NCI-H1694 (cell line): ENCODE measurements at places on chromosomes 13 and 19.

GRCh38 chr13:82772816-82773215 lies 1109.5 kb downstream of the SLITRK1 start:
- DNase-seq: no peak

DNA sequence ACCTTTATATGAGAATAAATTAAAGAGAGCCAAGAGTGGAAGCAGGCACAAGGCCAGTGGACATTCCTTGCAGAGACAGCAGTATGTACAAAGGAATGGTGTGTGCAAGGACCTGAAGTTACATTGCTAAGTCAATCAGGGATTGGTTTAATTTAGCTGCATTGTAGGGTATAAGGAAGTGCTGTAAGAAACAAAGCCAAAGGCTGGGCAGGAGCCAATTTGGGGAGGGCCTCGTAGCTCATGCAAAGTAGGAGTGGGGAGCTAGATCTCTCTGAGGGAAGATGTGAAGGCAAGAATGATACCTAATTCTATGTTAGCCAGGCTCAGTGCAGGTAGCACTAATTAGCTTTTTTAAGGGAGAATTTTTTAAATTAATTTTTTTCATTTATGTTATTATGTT lies 76.7 kb downstream of the SLAIN1 start:
- no peak for DNase-seq

DNA sequence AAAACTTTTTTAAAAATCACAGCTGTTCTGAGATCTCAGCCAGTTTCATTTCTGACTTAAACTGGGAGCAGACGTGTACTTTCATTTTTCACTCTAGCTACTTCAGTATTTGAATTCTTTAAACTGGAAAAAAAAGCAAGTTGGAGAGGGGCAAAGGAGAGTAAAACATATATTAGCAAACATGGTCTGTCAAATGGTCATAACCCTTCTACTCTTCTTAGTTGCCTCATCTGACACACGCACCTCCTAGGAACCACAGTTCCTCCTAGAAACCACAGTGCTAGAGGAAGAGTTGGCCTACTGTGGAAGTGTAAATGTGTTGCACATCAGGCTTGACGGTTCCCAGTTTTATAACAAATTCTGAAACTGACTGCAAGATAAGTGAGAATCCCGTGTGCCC lies 47.2 kb downstream of the TM9SF2 start:
- no peak for DNase-seq

- no peak for DNase-seq
Measured at GRCh38 chr19:49117677-49118564, 1.0 kb downstream of the C19orf73 start.

GRCh38 chr13:20544201-20544923 lies 18.7 kb upstream of the CRYL1 start:
- no peak for DNase-seq

DNA sequence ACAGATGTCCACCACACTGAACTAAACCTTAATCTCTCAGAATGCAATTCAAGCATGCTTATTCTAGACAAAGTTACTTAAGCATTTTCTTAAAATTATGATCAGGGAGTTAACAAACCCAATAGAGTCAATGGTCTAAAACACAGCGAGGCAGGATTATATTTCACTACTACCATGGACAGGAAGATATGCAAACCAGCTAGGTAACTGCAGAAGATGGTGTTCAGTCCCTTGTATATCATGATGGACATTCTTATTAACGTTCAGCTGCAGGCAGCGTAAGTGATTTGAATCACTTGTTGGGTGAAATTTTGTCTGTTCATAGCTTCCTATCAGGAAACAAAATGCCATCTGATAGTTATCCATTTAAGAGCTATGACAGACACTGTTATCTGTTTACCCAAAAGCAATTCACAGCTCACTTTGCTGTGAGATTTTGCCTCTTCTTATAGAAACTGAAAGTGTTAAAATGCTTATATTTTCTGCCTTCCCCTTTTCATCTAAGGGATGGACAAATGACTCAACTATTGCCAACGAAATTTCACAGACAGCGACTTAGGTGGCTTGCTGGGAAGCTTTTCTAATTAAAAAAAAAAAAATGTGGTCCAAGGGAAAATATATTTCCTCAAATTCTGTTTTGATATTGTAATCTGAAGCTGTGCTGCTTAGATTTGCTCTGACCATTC lies 591.9 kb downstream of the DACH1 start:
- DNase-seq: no peak

DNA sequence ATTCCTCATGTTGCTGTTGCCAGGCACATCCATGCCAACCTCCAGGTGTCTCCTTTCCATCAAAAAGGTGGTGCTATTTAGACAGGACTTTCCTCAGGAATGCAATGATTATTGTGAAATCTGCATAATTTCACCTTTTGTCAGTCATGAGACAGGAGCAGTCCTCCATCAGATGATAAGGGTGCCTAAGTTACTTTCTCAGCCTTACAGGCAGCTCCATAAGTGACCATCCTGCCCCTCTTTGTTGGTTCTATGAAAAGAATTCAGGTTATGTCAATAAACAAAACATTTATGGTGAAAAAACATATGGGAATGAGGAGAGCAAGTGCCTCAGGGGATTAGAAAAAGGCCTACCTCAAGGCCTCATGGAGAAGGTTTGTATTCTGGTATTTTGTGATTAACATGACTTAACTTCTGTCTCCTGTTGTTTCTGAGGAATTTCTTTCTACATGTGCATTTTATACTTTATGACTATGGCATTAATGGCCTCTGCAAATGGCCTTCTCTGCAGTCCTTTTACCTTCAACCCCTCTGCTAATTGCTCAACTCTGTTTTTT lies 110.3 kb upstream of the DIAPH3 start:
- no peak for DNase-seq

DNA sequence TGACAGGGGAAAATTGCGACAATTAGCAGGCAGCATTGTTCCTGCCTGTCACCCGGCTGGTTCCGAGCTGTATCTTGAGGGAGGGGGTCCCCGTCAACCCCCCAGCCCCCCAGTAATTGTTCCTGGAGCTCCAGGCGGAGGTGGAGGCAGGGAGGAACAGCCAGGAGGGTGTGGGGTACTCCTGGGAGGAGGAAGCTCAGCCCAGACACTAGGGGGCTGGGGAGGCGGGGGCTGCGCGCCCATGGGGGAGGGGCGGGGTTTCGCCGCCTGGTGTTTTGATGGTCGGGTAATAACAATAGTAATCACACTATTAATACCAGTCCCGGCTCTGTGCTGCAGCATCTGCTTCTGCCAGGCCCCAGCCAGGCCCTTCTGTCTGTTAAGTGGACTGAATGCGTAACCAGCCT lies 8.6 kb downstream of the NPAS1 start:
- peak; percentile 41 for DNase-seq

GRCh38 chr13:92830821-92831220 lies 395.8 kb upstream of the GPC6 start:
- DNase-seq: no peak

DNA sequence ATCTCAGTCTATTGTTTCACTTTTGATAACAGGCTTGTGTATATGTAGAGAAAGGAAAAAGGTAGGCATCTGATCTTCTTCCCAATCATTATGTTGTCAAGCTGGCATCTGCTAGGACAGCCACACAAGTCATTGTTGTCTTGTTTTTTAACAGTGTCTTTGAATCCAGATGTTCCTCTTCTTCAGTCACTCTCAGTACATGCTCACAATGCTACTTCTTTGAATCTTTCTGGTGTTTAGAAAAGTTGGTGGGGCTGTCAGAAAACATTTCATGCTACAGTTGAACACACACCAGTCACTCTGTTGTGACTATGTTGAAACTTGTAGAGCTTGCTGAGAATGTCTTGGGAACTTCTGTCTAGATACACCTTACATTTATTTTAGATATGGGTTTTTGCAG lies 1231.4 kb upstream of the MIR17HG start:
- no peak for DNase-seq

- DNase-seq: no peak
Measured at GRCh38 chr19:57310792-57311191, 9.5 kb upstream of the ZNF543 start.

- DNase-seq: no peak
Measured at GRCh38 chr13:111316161-111316730, 4.2 kb upstream of the TEX29 start.

- peak; percentile 9 for DNase-seq
Measured at GRCh38 chr19:8526345-8527091, 12.6 kb upstream of the ZNF414 start.

DNA sequence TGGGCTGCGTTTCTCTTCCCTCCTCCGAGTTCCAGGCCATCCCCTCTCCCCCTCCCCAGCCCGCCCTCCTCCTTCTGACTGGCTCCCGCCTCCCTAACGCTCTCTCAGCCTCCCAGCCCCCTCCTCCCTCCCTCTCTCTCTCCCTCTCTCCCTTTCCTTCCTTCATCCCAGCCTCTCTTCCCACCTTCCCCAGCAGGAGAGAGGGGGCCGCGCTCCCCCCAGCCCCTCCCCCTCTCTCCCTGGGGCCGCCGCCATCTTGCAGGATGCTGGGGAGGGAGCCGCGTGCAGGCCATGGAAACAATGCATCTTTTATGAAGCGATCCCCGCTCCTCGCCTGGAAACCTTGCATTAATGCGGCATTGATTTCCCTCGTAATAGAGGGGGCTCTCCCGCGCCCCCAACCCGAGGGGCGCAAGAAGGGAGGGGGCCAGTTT lies 42.6 kb upstream of the ADGRL1 start:
- peak; percentile 52 for DNase-seq

DNA sequence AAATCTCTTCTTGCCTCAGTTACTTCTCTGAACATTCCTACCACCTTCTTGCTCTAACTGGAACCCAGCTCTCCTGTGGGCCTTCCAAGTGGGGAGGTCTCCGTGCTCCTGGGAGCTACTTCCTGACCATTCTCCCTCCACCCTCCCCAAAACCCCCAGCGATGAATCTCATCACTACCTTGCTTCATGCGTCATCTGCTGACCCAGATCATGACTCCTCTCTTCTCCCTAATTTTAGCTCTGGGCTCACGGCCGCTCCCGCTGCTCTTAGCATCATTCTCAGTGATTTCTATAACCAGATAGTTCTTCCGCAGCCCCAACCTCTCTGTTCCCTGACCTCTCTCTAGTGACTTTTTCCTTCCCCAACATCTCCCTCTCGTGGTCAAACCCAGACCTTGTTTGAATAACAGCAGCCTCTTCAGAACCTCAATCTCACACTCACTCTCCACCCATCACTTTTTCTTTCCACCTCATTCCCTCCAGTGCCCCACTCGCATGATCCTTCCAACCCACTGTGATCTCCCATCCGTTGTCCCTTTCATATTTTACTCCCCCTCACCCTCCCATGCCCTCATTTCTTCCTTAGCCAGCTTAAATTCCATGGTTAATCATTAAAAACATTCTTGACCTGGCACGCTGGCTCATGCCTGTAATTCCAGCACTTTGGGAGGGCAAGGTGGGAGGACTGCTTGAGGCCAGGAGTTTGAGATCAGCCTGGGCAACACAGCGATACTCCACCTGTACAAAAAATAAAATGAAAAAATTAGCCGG lies 21.8 kb downstream of the MRPS12 start:
- peak; percentile 80 for DNase-seq

GRCh38 chr19:5691822-5692722 lies 2.0 kb downstream of the RPL36 start:
- DNase-seq: no peak

- no peak for DNase-seq
Measured at GRCh38 chr13:67806796-67807195, 576.7 kb upstream of the PCDH9 start.

GRCh38 chr13:23504180-23504579 lies 66.0 kb upstream of the TNFRSF19 start:
- DNase-seq: no peak

DNA sequence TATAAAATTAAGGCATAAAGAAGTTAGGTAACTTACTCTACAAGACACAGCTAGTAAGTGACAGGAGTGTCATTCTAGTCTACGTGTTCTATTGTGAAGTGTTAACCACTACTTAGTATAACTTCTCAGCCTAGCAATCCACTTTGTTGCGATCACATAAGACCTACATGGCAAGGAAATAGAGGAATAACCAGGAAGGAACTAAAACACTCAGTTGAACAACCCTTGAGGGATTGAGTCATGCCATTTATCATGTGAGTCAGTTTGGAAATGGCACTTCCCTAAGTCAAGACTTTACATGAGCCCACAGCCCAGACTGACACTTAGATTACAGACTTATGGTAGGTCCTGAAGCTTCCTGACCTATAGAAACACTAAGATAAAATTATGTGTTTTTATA lies 279.5 kb upstream of the PCDH20 start:
- DNase-seq: no peak

DNA sequence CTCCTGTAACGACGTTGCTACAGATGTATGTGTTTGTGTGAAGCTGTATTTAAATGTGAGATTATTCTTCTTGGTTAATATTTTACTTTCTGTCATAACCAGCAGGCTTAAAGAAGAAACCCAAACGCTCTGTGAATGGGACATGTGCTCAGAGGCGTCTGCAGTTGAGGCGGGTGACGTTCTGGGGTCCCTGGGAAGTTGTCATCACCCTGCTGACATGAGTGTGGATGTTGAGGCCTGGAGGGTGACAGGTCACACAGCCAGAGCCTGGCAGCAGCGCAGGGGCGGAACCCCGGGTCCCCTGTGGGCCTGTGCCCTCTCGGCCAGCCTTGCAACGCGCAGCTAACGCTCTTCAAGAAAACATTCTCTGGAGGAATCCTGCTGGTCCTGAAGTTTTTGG lies 16.6 kb downstream of the RASA3 start:
- no peak for DNase-seq

DNA sequence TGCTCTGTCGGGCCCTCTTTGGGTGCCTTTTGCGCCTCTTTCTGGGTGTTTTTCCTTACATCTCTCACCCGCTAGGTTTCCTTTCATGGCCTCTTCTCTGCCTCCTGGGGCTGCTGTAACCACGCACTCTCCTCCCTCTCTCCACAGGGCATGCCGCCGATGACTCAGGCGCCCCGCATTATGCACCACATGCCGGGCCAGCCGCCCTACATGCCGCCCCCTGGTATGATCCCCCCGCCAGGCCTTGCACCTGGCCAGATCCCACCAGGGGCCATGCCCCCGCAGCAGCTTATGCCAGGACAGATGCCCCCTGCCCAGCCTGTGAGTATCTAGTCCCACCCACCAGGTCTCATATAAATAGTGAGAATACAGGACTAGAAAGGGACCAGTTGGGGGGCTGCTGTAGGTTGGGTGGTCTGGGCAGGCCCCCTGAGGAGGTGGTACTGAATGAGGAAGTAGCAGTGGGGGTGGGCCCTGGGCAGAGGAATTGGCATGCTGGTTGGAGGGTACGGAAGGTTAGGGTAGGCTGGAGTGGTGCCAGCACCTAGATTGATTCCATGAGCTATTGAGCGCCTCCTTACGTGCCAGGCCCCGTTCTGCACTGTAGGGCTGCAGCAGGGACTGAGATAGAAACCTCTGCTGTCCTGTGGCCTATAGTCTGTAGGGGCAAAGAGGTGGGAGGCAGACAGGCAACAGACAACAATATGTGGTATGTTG lies 11.9 kb downstream of the SNRPA start:
- DNase-seq: no peak
